ENCODE measurements at places on chromosomes 2 and 18.
A peak's percentile ranks its signal among the peaks of the same experiment; 100 is the strongest.

DNA sequence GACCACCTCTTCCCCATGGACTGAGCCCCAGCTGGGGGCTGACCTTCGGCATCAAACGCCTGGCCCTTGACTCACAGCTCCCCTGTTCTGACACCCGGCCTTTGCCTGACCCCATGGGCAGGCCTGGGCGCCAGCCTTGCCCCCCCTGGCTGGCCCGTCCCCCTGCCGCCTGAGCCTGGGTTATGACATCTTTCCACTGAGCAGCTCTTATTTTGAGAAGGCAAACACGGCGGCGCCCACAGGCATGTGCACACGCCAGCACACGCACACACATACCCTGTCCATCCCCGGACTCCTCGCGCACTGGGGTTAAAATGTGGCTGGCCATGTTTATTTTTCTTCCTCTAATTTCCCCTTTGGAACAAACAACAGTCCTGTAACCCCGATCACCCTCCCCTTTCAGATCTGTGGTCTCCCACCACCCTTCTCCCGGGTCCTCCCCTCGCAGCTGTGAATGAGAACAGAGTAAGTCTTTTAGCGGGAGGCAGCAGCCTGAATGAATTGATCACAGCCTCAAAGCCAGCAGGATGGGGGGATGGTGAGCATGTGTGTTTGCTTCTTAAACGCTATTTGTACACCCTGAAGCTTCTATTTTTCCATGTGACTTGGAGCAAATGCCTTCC, 11.8 kb upstream of the ATOH8 start:
- peak; percentile 85 for DNase-seq

DNA sequence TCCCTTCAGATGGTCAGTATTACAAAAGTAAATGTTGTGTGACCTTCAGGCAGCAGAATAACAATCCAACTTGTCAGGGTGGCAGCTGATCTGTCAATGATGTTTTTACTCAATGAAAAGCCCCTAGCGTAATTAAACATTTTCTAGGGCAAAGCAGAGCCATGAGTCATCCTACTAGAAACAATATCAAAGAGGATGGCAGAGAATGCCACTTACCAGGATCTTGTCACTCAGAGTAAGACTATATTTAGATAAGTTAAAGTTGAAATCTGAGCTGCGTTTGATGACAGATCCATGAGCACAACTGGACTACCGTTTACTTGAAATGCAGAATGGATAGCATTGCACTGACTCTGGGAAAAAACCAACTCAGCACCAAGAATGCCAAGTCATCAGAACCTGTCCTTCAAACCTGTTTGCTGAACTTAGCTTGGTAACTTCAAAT, 612.6 kb upstream of the ACVR2A start:
- DNase-seq: no peak

DNA sequence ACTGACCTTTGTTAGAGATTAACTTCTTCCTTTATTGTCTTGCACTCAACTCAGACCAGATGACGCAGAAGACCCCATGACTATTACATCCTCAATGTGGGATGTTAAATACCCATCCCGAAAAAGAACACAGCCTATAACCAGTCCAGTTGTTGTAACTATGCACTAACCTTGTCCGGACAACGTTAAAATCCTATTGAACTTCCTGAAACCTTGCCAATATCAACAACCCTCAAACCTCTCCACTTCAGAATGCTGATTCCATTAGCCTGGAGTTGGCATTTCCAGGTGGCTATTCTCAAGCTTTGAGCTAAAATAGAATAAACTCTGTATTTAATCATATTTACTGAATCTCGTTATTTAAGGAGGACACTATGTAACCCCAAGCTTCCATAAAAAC, 13.6 kb downstream of the NMS start:
- DNase-seq: no peak

DNA sequence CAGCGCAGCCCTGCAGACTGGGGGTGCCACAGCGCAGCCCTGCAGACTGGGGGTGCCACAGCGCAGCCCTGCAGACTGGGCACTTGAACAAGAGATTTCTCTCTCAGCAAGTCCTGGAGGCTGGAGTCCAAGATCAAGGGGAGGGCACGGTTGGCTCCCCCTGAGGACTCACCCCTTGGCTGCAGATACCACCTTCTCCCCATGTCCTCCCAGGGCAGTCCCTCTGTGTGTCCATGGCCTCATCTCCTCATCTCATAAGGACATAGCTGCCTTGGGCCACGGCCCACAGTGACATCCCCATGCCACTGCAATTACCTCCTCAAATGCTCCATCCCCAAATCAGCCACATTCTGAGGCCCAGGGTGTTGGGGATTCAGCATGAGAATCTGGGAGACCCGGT, 98.2 kb downstream of the TPO start:
- DNase-seq: no peak

DNA sequence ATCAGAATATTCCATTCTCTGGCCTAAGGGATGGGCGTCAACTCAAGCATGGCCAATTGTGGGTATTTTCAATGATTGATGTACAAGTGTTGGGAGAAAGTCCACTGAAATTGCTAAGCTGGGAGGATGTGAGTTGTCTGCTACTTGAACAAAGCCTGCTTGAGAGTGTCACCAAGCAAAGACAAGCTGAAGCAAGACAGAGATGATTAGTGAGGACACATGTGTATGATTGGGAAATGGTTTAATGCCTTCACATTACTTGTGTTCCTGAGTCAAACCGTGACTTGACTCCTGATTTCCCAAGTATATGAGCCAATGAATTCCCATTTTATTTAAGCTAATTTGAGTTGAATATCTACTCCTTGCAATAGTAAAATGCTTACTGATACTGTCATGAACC, 23.7 kb upstream of the NRP2 start:
- DNase-seq: no peak

GRCh38 chr18:69674292-69674877, 273.3 kb downstream of the CD226 start:
- no peak for DNase-seq

- no peak for DNase-seq
These were observed 1272.8 kb downstream of the SUCLG1 start for GRCh38 chr2:83186105-83186760.

DNA sequence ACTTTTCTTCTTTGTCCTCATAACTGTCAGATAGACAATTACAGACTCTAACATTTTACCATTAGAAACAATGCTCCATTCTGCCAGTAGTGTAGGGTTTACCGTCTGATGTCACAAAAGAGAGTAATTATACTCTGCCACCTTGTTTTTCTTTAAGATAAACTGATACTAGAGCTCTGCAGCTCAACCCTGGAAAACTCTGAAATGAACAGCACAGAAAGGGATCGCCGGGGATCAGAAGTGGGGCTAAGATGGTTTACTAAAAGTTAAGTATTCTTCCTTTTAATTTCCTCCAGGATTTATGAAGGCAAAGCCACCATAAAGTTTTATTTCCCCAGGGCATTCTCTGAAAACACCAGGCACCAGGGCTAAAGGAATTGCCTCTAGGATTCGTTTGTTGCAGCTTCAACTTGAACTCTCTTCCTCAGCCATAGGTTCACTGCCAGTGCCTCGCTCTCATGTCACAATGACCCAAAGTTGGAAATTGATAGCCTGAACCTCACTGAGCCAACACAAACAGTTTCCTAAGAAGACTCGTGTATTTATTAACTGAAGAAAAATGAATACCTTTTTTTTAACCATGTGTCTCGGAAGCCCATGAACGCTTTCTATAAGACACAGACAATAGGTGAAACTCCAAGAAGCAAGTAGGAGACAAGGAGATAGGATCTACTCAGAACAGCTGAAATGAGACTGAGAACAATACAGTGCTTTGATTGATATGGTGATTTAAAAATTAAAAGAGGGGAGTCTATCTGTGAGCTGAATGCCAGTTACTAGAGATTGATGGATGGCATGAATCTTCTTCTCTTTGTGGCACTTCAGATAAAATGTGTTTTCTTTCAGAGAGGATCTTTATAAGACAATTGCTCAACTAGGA, 121.5 kb upstream of the SPATS2L start:
- DNase-seq: no peak

DNA sequence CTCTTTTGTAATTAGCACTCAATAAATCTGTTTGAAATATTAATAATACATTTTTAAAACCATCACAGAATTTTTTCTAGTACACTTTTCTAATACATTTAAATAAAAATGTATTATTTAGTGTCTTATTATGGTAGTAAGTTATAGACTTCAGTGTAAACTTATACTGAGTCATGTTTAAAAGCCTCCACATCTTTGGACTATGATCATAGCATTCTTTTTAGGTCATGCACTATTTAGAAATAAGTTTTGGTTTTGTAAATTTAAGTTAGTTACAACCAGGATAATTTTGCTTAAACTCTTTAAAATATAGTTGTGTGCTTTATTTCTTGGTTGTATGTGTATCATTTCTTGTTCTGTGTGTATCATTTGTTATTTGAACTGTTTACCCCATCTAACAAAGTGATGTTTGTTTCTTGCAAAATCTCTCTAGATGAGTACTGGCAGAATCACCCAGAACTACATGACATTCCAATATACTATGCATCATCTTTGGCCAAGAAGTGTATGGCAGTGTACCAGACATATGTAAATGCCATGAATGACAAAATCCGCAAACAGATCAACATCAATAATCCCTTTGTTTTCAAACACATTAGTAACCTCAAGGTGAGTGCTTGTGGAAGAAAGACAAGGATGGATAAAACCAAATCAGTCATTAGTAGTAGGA, 16.7 kb downstream of the CPSF3 start:
- no peak for DNase-seq

DNA sequence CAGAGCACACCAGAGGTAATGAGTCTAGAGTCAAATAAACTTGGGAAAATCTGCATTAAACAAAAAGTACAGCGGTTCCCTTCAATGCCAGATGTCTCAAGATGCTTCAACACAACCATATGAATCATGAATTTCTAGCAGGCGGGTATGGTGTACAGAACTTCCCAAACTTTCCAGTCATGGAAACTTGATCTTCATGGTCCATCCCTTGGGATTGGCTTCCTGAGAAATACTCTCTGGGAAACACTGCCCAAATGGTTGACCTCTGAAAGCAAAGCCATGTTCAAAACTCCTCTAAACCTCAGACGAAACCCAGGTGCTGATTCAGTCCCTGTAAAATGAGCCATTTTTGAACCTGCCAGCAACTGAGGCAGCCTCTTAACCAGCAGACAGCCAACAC, 16.4 kb upstream of the TMEM247 start:
- DNase-seq: no peak

DNA sequence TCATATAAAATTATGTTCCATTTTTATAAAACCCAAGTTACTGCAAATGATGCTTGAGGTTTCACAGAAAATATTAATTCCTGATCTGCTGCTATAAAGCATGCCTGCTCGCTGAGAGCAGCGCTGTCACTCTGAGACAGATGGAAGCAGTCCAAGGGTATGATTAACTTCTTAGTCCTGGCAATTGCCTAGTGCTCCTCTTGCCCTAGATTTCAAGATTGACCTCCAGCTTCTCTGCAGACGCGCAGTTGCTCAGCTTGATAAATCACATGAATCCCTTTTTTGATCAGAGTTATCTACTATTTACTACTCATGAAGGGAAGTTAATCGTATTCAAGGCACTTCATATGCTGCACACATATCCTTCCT, 154.6 kb upstream of the REV1 start:
- DNase-seq: no peak

- no peak for DNase-seq
These were observed 112.2 kb downstream of the SRBD1 start for GRCh38 chr2:45498661-45499550.

DNA sequence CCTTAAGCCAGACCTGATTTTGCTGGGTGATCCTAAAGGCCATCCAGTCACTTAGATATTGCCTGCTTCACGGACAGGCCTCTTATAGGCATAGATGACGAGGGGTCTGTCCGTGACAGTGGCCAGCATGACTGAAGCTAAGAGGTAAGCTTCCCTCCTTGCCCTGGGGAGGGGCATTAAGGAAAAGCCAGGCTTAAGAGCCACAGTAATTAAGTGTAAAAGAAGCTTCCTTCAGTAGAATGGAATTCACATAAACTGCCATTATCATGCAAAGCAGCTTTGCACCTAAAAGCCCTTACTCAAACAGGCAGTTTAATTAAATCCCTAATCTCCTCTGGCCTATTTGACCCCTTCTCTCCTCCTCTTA, 99.4 kb upstream of the PKDCC start:
- no peak for DNase-seq

DNA sequence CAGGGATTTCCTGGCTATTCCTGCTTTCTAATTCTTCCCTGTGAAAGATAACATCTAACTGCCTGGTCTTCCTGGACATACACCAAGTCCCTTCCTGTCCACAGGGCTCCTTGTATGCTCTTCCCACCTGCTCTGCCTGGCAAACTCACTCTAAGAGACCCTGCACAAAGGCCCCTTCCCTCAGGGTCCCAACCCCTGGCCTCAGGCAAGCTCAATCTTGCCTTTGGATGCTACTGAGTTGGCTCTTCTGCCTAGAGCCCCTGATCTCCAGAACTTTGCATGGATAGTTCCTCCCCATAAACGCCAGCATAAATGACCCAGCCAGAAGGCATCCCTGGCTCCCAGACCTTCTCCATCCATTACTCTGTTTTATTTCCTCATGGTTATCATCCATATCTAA, 98.3 kb upstream of the OTOS start:
- DNase-seq: no peak

- no peak for DNase-seq
These were observed 32.0 kb downstream of the LPIN1 start for GRCh38 chr2:11778416-11778815.

GRCh38 chr2:136118819-136119716, 1.1 kb upstream of the CXCR4 start:
- no peak for DNase-seq

DNA sequence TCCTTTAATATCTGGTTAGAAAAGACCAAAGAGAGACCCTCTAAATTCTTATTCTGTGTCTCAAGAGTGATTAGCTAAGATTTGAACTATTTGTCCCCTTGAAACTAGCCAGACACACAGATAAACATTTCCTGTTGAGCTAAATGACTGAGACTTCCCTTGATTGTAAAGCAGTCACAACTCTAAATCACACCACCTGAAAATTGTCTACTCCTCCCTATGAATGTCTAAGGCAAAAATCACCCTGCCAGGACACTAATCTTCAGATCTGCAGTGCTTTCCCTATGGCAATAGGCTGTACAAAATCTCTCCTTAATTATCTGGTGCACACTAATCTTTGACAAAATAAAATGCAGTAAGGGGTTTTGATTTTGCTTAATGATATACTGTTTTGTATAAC, 200.5 kb upstream of the GULP1 start:
- no peak for DNase-seq

- DNase-seq: no peak
These were observed 69.6 kb upstream of the RMDN2 start for GRCh38 chr2:37855283-37856041.

All from C1 segment of cervical spinal cord (tissue), 14 donors.